ENCODE measurements at places on chromosomes 3 and 15. TPM values are rescaled to one million over a fixed set of nuclear protein-coding genes. Genes with fewer than 3 reads are reported as not detected.
A peak's percentile ranks its signal among the peaks of the same experiment; 100 is the strongest.

DNA sequence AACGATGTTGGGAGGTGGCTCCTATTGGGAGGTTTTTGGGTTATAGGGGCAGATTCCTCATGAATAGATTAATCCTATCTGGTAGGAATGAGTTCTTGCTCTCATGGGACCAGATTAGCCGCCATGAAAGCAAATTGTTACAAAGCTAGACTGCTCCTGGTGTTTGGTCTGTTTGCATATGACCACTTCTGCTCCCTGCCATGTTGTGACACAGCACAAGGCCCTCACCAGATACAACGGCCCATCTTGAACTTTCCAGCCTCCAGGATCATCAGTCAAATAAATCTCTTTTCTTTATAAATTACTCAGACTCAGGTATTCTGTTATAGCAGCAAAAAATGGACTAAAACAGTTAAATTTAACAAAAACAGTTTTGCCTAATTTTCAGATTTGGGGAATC, 34.4 kb downstream of the TRIM42 start:
- no peaks in the 10 kb centered on the region for H3K4me1 ChIP-seq
- 0 out of 2 replicates have a peak, but pooled peaks cover 3% of the 10 kb centered on the region for H3K36me3 ChIP-seq
- H3K27ac ChIP-seq = no peak overlapping the region
- no peak overlapping the region for H3K4me3 ChIP-seq
- H3K27me3 ChIP-seq = no peaks in the 10 kb centered on the region
- DNase-seq = no peak

GRCh38 chr3:12840591-12841148, 695 bp downstream of the RPL32 start:
- H3K4me1 ChIP-seq = peaks cover 3% of the 10 kb centered on the region
- H3K4me3 ChIP-seq = peak overlapping the region; percentile 98
- H3K27me3 ChIP-seq = no peaks in the 10 kb centered on the region
- H3K36me3 ChIP-seq = peaks cover 50% of the 10 kb centered on the region
- no peak for DNase-seq

- DNase-seq = no peak
- peaks cover 14% of the 10 kb centered on the region for H3K27me3 ChIP-seq
- H3K36me3 ChIP-seq = peaks cover 8% of the 10 kb centered on the region
- no peak overlapping the region for H3K27ac ChIP-seq
These were observed 556 bp downstream of the CAMK2N2 start for GRCh38 chr3:184260724-184261269.

DNA sequence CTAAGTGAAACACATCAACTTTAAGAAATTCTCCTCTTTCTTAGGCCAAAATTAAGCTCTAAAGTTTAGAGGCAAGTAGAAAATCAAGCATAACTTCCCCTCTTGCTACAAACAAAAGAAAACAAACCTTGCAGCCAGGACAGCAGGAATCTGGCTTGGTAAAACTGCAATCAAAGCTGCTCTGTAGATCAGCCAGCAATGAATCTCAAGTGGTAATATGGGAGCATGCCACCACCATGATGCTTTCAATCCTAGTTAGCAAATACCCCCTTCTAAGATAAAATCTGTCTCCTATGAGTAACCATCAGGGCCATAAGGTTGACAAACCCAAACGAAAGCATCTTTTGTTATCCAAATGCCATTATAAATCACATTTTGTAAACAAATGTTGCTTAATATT, 208.3 kb upstream of the PLSCR5 start:
- no peak overlapping the region for H3K4me3 ChIP-seq
- H3K27me3 ChIP-seq = no peaks in the 10 kb centered on the region
- no peak for DNase-seq
- H3K36me3 ChIP-seq = no peaks in the 10 kb centered on the region
- no peaks in the 10 kb centered on the region for H3K4me1 ChIP-seq

Gene A4GNT
- not detected for total RNA-seq
